NK-92 treated with Interleukin-12 subunit alpha and Interleukin-12 subunit beta, amount 100 ng/mL, for 24 hours (cell line): ENCODE measurements at places on chromosomes 7 and 10.

DNA sequence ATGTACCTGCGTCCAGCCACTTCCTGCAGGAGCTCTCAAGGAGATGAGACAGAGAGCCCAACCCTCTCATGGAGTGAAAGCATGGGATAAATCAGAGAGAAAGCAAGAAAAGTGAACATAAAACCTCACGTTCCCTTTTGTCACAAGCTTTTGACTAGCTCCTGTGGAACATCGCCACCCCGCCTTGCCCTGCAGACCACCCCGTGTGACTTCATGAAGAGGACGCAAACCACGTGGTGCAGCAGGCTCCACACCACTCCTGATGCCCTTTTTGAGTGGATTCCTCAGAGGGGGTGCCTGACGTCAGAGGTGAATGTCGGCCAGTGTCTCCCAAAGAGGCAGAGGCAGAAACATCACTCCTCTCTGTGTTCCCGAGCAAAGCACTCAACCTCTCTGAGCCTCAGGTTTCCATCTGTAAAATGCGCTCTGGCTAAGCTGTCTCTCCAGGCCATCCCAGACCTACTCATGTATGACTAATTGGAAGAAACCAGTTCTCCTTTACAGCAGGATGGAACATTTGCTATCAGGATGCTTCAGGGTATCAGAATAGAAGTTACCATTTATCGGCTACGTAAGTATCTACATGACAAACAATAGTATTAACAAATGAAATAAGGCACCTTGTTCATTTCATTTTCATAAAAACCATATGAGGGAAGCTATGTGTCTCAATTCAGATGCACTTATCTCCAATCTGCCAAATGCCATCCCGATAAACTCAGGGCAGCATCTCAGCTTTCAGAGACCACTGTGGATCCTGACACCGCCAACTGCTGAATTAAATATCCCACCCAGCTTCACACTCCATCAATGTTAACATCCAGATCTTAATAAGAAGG lies 5.3 kb downstream of the ZNF488 start:
- DNase-seq = no peak

DNA sequence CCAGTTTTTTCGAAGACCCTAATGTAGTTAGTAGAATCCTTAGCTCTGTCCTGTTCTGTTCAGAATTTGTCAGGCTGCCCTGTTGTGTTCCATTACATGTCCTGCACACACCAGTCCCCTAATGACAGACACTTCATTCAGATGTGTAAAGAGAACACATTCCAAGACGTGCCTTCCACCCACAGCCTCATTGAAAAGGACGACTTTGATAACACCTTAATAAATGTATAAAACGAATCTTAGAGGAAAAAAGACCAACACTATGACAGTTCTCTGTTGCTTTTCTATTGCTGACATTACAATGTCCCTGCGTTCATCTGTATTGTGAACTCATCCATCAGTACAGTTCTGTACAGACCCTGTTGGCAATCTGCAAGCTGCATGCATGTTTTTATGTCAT lies 3.5 kb downstream of the LRRTM3 start:
- no peak for DNase-seq

GRCh38 chr7:50795253-50795652 lies 12.6 kb upstream of the GRB10 start:
- no peak for DNase-seq

DNA sequence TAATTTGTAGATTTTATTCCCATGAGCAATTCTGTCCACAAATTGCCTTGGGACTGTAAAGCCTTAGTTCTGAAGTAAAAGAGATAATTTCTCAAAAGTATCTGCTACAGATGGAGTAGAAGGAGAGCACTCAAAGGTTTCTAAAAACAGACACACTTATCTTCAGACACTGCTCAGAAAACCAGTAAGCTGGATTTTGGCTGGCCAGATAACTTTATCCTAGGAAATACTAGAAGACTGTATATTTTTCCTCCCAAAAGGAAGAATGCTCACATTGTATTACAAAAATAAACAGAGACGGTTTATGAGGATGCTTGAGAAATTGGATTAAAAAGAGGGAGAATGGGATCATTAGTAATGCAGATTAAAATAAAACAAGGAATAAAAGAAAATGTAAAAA lies 178.0 kb upstream of the IGFBP3 start:
- DNase-seq = no peak

DNA sequence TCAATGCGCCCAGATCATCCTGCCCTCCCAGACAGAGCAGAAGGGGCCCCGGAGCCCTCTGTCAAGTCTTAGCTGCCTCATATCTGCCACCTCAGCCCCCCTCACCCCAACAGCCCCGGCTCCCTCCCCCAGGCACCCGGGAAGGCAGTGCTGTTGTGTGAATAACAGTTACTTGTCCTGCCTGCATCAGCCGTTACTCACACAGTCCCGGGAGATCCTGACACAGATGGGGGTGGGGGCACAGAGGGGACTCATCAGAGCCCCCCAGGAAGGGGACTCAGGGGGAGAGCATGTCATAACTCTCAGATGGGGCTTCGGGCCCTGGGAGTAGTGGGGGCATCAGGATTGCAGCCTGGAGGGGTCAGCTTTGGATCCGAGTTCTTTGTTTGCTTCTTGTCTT lies 12.4 kb upstream of the SERPINE1 start:
- no peak for DNase-seq

DNA sequence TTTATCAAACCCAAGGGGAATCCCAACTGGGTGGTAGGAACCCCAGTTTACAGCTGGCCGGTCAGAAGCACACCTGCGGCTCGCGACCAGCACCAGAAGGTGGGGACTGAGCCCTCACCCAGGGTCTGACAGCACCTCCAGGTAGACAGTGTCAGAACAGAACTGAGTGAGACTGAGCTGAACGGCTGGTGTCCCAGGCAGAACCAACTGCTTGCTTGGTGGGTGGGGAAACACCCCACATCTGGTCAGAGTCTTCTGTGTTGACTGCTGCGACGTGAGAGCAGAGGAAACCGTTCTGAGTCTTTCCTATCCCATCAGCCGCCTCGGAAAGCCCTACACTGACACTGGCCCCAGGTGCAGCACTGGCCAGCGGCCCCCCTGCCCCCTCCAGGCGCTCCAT lies 160.7 kb downstream of the MAD1L1 start:
- no peak for DNase-seq

GRCh38 chr7:124202546-124202945 lies 169.7 kb upstream of the TMEM229A start:
- DNase-seq = no peak

- no peak for DNase-seq
These were observed 406.5 kb upstream of the SHH start for GRCh38 chr7:156218544-156219306.

DNA sequence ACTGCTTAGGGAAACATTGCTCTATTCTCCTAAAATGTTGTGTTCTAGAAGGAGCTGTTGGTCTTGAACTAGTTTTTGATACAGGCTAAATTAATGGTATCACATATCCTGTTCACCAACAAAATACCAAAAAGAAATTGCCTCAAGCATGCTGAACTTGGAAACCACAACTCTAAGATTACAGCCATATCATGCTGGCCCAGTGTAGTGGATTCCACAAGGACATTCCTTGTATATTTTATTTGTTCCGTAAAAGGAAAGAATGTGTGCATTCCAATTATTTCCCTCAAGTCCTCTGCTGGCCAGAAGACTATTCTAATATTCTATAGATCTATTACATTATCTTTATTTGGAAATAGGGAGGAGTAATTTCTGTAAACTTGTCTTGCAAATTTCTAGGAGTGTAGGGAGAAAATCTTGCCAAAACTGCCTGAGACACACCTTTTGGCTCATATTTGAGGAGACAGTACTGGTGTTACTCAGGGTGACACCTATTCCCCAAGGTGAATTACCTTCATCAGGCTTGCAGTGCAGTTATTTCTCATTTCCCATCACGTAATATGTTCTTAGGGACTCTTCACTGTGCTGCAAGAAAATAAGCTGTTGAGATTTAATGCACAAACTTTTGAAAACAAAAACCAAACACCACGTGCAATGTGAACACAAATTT lies 1.9 kb upstream of the NEBL start:
- DNase-seq = no peak

DNA sequence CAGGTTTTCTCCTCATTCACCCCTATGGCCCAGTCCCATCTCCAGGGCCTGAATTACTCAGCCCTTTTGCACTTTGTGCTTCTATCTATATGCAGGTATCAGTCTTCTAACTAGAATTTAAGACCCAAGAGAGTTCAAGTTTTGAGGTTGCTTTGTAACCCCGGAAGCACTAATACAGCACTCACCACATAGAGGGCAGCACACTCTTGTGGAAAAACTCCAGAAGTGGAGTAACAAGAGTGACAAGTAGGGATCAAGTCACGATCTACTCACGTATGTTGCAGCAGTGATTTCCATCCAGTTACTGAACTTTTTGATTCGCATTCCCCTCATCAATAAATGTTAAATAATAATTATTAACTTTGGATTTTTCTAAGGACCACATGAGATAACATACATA lies 151.0 kb downstream of the CHCHD3 start:
- no peak for DNase-seq

- no peak for DNase-seq
These were observed 3.6 kb downstream of the ARHGAP21 start for GRCh38 chr10:24720096-24720495.

DNA sequence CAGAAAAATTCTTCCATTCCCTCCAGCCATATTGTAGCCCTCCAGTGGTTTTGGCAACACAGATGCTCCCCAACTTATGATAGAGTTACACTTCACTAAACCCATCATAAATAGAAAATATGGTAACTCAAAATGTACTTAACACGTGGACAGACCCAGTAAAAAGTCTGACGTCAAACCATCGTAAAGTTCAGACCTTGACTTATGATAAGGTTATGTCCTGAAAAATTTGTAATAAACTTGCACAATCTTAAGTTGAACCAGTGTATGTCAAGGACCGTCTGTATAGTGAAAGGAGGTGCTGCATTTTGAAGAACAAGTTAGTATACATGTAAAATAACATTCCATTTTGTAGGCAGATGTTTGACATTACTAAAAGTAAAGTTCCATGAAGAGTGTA lies 142.8 kb downstream of the NSUN6 start:
- DNase-seq = no peak

- DNase-seq = no peak
These were observed 1.1 kb upstream of the CSGALNACT2 start for GRCh38 chr10:43136995-43137716.

DNA sequence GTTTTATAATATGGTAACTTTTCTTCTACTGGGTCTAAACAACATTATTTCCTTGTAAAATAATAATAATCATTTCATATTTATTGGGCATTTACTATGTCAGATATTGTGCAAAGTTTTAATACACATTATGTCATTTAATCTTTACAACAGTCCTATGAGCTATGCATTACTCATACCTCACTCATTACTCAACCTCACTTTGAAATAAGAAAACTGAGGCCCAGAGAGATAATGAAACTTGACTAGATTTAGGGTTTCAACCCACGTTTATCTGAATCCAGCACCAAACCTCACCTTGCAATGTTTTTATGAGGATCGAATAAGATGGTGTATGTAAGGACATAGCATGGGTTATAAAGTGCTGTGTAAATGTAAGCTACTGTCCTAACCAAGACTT lies 153.2 kb upstream of the SLC13A1 start:
- DNase-seq = no peak

- peak; percentile 86 for DNase-seq
These were observed at the start of gene STAMBPL1 for GRCh38 chr10:88879534-88880281. Gene STAMBPL1 (plus strand): TSS chr10:88880245. CDS start chr10:88901709, 21,464 bp downstream.

DNA sequence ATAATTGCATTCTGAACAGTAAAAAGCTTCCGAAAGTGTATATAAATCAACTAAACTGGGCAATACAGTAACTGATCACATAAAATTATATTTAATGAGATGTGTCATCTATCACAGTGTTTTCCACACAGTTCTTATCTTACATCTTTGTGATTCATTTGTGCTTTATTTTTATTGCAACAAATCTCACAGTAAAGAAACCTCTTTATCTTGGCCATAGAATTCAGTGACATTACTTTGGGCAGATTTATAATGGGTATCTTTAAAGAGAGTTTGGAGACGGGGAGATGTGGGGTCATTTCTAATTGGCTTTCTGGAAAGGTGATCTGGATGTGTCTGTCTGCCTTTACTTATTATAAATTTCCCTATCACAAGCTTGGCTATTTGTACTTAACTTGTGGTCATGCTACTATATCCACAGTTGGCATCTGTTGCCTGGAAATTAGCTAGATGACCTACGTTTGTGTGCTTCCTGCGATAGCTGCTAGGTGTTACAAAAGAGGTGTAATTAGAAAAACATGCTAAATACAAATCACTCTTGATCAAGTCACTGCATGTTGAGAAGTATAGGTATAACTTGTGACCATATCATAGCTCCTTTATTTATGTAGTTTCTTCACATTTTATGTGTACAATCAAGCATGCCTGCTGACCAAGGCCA lies 123.8 kb downstream of the ARID5B start:
- DNase-seq = no peak

DNA sequence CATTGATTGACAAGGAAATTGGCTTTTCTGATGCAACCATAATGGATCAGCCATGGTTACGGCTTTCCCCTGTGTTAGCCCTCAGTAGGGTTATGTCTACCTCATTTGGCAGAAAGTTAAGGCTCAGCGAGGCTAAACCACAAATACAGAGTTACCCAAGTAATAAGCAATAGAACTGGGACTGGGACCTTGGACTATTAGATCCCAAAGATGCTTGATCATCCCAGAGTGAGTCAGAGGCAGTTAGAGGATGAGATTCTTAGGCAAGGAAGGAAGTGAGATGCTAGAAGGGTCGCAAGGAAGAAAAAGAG lies 401.4 kb downstream of the TNS3 start:
- no peak for DNase-seq

- DNase-seq = no peak
These were observed 399.5 kb upstream of the FOXK1 start for GRCh38 chr7:4282434-4283223.

- DNase-seq = no peak
These were observed 74.6 kb upstream of the ATP6V0A4 start for GRCh38 chr7:138872576-138872975.

DNA sequence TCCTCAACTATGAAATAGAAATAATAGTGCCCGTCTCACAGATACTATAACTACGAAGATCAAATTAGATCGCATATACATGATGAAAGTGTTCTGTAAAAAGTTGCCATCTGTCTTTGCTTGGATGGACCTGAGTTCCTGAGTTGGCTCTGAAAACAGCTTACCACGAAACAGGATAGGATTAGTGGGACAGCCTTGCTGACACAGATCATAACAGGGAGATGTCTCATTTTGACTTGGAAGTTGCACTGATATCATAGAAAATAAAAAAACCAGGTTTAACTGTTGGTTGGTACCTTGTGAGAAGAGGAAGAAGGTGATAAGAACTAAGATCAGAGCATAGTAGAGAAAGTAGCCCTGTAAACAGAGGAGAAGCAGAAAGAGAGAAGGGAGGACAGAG lies 79.3 kb upstream of the AGBL3 start:
- DNase-seq = no peak

- DNase-seq = no peak
These were observed 426.6 kb downstream of the PLXNA4 start for GRCh38 chr7:132149436-132150304.

- no peak for DNase-seq
These were observed 147.2 kb downstream of the MAPK8 start for GRCh38 chr10:48453451-48454301.

GRCh38 chr7:66257481-66257880 lies 52.3 kb downstream of the TPST1 start:
- no peak for DNase-seq

GRCh38 chr7:29162577-29162976 lies 16.2 kb upstream of the CPVL start:
- DNase-seq = no peak
